Right hindlimb (tissue), 1 donor: ENCODE measurements at places on chromosomes 7 and 10.

- DNase-seq, result no peak
These were observed 15.1 kb downstream of the GPR146 start for GRCh38 chr7:1059200-1060091.

DNA sequence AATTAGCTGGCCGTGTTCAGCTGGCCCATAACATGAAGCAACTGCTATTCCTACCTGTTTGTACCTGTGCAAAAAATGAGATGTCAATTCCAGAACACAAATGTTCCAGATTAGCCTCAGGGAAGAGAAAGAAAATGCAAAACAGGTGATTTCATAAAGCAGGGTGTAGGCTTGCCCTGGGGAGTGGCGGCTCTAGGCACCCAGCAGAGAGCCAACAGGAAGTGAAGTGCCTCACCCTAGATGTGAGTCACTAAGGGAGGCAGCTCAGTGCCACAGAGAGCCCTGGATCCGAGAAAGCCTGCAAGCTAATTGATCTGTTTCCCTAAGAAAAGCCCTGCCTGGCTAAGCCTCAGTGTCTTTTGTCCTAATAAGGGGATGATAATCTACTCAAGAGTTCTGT, 240.0 kb downstream of the ARHGAP21 start:
- no peak for DNase-seq

DNA sequence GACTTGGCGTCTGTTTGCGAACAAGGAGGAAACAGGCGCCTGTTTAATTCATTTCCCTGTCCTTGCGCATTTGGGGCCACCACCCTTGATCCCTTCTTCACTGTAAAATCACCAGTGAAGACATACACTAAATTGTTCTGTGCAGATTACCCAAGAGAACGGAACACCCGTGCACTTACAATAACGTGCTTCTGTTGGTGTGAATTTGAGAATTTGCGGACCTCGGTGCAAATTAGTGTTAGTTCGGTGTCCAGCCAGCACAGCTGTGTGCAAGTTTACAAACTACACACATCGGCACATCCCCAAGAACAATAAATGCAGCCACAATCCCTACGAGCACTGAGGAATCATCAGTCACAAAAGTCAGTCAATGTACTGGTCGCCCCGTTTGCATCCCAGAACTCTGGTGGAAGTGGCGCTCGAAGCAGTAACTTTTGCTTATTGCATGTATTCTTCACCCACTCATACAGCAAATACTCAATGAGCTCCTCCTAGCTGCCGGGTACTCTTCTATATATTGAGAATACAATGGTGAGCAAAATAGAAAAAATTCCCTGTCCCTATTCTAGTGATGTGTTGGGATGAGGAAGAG, 786 bp upstream of the CNOT4 start:
- DNase-seq, result peak; percentile 26

DNA sequence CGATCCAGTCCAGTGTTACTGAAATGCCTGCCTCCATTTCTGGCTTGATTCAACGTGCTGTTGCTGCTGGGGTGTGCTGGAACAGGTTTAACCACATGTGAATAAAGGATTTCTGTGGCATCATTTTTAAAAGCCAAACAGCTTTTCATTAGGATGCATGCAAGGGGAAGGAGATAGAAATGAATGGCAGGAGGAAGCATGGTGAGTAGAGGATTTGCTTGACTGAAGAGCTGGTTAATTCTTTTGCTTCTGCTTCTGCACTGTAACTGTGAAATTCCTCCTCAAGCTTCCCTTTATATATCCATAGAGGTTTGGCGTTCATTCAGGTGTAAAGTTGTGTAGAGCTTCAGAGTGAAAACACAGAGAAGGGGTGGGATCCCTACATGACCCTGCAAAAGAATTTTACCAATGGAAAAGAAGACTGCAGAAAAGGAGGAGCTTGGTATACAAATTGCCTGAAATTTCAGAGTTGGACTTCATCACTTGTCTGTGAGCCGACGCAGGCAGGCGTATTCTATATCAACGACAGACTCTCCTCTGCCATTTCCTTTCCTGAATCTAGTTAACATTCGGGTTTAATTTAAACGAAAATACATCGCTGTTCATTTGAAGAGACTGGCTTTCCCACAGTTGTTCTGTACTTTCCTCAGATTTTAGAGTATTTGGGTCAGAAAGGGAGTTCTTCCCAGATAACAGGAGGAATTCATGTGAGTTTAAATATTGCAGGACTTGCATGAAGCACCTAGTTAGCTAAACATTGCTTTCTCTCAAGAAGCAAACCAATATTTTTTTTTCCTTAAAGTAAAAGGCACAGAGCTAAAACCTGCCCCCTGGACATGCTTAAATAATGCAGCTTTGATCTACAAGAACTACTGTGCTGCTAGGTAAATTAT, at the start of gene SOSTDC1:
Gene SOSTDC1, minus strand, starts transcription at position 270 of the 893 bp plus-strand sequence. Its CDS starts 70 bp downstream, at position 200.
- peak; percentile 73 for DNase-seq

- no peak for DNase-seq
These were observed 29.7 kb downstream of the KLRG2 start for GRCh38 chr7:139453673-139454321.

GRCh38 chr10:77463967-77464745, 173.5 kb downstream of the KCNMA1 start:
- no peak for DNase-seq

GRCh38 chr7:135775230-135775629, 26.6 kb upstream of the FAM180A start:
- no peak for DNase-seq

GRCh38 chr10:48296576-48297098, 9.8 kb upstream of the MAPK8 start:
- DNase-seq, result no peak

DNA sequence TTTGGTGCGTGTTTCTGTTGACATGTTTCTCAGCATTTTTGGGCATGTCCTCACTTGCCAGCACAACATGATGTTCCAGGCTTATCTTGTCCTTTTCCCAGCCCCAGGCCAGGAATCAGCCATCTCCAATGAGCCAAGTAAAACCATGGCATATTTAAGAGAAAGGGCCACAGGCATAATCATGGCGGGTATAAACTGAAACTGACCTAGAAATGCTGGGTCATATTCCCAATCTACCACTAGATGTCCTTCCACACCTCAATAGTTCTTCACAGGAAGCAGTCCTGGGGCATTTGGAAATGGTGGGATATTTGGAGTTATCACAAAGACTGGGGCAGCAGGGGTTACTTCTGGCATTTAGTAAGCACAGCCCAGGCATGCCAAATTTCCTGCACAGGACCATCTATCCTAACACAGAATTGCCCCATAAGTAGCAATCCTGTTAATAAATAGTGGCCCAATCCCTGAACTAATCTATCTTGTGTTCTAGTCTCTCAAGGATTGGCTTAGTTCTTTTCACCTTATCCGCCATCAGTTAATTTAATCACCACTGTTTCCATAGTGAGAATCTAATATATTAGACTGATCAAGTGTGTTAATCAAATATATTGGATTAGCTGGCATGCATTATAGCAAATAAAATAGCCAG, 101.6 kb downstream of the NPSR1 start:
- no peak for DNase-seq

- DNase-seq, result no peak
These were observed 370 bp downstream of the TMEM60 start for GRCh38 chr7:77797734-77798393.

GRCh38 chr10:86651021-86651471, 3.3 kb upstream of the OPN4 start:
- DNase-seq, result peak; percentile 15

DNA sequence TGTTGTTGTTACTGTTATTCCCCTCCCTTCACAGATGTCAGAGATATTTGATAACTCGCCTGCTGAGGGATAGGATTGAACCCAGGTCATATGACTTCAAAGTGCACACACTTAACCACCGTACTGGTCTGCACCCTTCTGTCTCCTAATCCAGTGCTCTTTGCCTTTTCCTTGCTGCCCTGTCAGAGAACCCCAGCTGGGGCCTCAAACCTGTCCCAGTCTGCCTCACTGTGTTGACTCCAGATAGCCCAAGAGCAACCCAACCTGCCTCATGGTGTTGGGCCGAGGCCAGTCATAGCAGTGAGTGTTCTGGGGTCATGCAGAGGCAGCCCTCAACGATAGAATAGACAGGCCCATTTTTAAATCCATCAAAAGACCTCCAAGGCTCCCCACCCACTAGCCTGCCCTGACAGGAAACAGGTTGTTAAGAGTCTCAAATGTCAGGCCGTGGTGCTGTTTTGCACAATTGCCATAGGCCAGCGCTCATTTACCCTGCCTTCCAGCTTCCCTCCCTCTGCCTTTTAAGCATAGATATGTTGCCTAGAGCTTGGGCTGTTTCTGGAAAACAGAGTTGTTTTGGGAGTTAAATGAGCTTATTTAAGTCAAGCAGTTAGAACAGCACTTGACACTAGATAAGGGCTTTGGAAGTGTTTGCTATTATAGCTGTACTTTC, 37.0 kb upstream of the PDCD4 start:
- DNase-seq, result peak; percentile 77

GRCh38 chr7:15209429-15209828, 306.9 kb upstream of the DGKB start:
- peak; percentile 42 for DNase-seq

DNA sequence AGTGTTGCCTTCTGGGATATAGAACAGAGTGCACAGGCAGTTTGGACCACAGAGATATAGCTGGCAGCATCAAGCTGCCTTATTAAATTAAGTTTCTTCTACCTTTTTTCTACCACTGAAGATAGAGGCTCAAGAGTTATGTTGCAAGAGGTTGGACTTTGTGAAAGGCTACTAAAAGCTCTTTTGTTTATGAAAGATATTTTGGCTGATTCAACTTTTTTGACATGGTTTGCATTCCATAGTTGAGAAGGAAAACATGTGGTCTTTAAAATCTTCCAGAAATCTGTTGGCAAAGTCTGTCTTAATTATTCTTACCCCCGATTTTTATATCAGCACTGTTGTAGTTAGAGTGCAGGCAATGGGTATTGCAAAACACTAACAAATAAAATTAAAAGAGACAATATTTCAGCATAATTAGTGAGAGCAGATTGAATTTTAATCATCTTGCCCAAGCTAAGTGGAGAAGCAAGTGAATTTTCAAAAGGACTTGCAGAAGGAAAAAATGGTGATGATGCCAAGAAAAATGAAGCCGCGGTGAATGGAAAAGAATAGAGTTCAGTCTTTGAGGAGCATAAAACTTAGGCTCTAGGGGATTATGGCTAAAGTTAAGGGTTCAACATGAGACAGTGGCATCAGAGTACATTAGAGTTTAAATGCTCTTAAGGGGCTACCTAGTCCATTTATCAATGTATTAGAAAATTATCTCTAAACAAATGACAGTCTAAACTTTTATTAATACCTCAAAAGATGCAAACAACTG, 450.9 kb upstream of the CNTNAP2 start:
- no peak for DNase-seq

DNA sequence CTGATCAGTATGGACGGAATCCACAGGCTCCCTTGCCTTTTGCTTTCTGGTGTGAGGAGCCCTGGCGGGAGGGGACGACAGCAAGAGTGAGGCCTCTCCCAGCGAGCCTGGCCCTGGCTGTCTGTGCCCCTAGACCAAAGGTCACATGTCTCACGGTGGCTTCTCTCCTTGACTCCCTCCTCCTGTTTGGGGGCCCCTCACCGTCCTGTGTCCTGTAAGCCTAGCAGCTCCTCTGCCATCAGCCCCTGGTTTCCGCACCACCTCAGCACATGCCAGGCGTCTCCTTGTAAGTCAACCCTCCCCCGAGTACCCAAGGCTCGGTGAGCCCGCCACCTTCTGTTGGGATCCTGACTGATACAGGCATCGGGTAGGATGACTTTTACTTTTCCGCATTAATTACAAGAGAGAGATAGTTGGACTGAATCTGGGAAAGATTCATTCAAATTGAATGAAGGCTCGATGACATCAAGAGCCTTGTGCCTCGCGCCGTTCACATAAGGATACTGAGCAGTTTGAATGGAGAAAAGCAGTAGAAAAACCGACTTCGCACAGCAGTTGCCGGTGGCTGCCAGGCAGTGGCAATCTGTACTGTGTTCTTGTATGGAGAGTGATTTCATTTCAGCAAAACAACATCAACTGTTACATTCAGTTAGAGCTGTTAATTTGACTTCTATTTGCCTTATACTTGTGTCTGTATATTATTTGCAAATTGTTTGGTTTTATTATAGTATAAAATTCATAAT, 119.8 kb downstream of the XRCC2 start:
- DNase-seq, result no peak

- DNase-seq, result no peak
These were observed 565.0 kb downstream of the REEP3 start for GRCh38 chr10:64086083-64086767.

GRCh38 chr10:116728526-116729096, 13.8 kb downstream of the HSPA12A start:
- no peak for DNase-seq
